A549 treated with dexamethasone at 1 μM for 4 hours (cell line): ENCODE measurements at places on chromosomes 3 and 15. TPM values are rescaled to one million over a fixed set of nuclear protein-coding genes. Genes with fewer than 3 reads are reported as not detected.

Gene ACAN
- total RNA-seq, result 0.82 to 1.2 TPM (median 1.2 TPM) in 5 replicates

Gene CCR8
- total RNA-seq, result not detected in 5 replicates

Gene EIF4E3
- 3.6 to 5.2 TPM (median 4.7 TPM) in 5 replicates for total RNA-seq

Gene GOLGA8K
- 0.34 to 1.2 TPM (median 0.62 TPM) in 5 replicates for total RNA-seq
